ENCODE measurements at places on chromosomes 12 and 14. TPM values are rescaled to one million over a fixed set of nuclear protein-coding genes. Genes with fewer than 3 reads are reported as not detected.
A peak's percentile ranks its signal among the peaks of the same experiment; 100 is the strongest.

DNA sequence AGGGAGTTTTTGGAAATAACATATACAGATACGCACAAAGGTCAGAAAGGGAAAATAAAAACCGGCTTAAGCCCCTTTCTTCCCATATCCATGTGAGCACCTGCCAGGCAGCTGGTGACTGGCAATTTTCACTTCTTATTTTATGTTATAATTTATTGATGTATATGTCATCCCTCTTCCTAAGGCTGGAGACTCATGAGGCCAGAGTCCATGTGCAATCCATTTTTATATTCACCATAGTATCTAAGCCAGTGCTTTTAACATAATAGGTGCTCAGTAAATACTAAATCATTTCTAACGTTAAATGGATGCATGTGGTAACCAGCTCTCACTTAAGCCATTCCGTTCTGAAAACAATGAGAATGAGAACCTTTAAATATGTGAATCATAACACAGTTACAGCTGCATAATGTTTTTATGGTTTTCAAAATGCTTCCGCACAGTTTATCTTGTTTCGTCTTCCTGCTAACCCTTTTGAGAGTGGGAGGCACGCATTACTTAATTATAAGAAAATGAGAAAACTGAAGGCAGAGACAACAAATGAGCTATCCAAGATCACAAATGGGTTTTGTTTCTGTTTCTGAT is 178.3 kb downstream of the CACNA1C start:
- DNase-seq = no peak

ZDHHC22 gene
- total RNA-seq = not detected

- no peak for DNase-seq
These were observed 22.1 kb downstream of the CLECL1 start for GRCh38 chr12:9710584-9711375.

JDP2 gene
- total RNA-seq = 27.2 TPM

LTB4R gene
- total RNA-seq = 2.1 TPM

GRCh38 chr12:53338916-53339315 is 2.8 kb upstream of the SP7 start:
- no peak for DNase-seq

- DNase-seq = no peak
These were observed 46.0 kb downstream of the DLK1 start for GRCh38 chr14:100772607-100773165.

GRCh38 chr12:44618946-44619345 is 257.2 kb downstream of the NELL2 start:
- no peak for DNase-seq

ASCL4 gene
- not detected for total RNA-seq

DNA sequence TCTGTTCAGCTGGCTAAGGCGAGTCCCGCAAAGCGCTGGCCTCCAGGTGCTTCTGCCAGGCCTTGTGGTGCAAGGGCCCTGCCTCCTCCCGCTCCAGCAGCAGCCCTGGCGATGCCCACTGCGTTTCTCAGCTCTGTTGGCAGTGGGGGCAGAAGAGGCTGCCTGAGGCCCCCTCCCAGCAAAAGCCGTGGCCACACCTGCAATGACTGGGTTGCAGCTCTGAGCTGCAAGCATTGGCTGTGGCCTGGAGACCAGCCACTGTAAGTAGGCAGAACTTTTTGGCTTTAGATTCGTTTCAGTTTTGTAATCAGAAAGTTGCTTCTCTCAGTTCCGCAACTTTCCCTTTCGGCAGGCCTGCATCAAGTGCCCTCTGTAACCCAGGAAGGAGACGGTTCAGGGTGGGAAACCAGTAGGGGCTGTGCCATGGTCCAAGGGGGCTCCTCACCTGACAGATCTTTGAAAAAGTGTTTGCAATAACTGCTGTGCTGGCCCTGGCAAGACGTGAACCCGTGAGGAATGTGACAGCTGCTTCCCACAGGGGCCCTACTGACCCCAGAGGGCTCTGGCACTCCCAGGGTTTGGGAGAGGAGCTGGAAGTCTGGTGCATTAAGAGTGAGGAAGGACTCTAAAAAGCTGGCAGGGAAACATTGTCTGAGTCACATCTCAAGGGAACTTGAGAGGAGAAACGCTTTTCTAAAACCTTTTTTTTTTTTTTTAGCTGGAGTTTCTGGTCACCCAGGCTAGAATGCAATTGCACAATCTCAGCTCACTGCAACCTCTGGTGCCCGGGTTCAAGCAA is 54.5 kb upstream of the MAX start:
- peak; percentile 64 for DNase-seq

GPR65 gene
- total RNA-seq = 0.62 TPM

DNA sequence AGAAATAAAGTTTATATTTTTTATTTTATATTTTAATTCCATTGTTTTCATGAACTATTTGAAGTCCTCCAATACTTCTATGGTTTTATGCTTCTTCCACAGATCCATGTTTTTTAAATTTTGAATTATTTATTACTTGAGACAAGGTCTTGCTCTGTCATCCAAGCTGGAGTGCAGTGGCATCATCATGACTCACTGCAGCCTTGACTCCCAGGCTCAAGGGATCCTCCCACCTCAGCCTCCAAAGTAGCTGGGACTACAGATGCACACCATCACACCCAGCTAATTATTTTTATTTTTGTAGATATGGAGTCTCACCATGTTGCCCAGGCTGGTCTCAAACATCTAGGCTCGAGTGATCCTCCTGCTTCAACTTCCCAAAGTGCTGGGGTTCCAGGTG is 28.8 kb upstream of the DLGAP5 start:
- no peak for DNase-seq

SENP1 gene
- total RNA-seq = 7.7 TPM

MAP1LC3B2 gene
- 3.5 TPM for total RNA-seq

GRCh38 chr14:105418269-105419194 is 1.1 kb upstream of the MTA1 start:
- DNase-seq = no peak

CLMN gene
- 7.6 TPM for total RNA-seq

GRCh38 chr14:94394581-94395207 is 6.3 kb upstream of the SERPINA1 start:
- peak; percentile 78 for DNase-seq

DNA sequence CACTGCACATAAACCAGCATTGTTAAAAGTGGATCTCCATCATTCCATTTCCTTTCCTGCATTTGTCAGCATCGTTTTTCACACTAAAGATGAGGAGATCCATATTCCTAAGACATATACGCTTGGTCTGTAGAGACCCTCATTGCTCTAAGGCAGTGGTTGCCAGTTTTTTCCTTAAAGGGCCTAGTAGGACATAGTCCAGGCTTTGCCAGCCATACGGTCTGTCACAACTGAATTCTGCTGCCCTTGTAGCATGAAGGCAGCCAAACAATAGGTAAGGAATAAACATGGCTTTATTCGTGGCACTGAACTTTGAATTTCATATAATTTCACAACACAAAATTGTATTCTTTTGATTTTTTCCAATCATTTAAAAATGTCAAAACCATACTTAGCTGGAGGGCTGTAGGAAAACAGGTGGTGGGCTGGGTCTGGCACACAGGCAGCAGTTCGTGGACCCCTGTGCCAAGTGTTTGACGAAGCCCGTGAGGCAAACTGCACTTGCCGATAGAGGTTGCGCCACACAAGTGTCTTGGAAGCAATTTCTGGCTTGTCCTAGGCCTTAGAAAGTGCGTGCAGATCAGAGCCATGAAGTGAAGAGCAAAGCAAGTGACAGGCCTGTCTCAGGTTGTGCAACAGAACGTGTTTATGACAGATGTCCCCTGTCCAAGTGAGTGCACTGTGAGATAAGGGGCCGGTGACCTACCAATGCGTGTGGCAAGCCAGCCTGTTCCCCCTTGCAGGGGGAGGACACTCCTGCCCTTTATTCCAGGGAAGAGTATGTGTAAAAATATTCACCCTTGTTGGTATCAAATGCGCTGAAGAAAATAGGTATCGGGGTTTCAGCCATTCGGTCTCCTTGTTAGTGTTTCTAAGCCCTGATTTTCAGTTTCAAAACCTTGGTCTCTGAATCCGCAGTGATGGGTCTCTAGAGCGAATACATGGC is 916 bp upstream of the CHPT1 start:
- DNase-seq = peak; percentile 64

Data from Right ventricle myocardium inferior (tissue), 1 donor.